ENCODE measurements at places on chromosomes 2 and 18. TPM values are rescaled to one million over a fixed set of nuclear protein-coding genes. Genes with fewer than 3 reads are reported as not detected.

- no peak for DNase-seq
These were observed 67.2 kb downstream of the VIL1 start for GRCh38 chr2:218485986-218486667.

GRCh38 chr2:86102157-86102556 is 3.5 kb downstream of the POLR1A start:
- no peak for DNase-seq

Gene NEUROD1
- not detected for total RNA-seq

Gene HSPE1
- total RNA-seq: 56.2 TPM

- no peak for DNase-seq
These were observed 3.4 kb downstream of the TFPI start for GRCh38 chr2:187550857-187551256.

- DNase-seq: no peak
These were observed 16.6 kb downstream of the TRAF3IP1 start for GRCh38 chr2:238336793-238337444.

DNA sequence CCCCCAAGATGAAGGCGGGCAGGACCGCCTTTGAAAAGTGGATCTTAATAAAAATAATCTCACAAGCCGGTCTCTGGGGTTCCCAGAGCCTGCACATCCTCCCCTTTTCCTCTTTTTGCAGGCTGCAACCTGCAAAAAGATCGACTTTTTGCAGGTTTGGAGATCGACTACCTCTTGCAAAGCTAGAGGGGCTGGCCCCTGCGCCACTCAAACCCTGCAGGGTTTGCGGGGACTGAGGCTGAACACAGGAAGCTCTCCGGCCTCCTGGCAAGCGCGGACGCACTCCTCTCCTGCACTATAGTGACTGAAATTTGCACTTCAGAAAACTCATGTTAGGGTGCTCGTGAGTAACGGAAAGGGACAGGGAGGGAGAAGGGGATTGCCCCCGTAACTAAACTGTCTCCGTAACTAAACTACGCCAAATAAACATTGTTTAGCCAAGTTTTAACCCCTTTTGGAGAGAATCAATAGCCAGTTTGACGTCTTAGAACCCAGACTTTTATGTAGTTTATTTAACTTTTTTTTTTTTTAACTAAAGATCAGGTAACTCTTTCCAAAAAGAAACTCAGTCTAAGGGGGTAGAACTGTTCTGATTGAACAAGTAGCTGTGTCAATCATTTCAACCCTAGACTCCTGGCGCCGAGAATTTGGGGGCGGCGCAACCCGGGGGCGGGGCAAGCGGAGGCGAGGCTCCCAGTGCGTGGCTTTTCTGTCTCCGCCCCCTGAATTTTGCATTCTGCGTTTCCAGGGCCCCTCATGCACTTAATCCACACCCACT is 2.5 kb downstream of the IGFBP5 start:
- DNase-seq: peak; percentile 65

- no peak for DNase-seq
These were observed 190.7 kb upstream of the CXCR4 start for GRCh38 chr2:136308611-136309010.

DNA sequence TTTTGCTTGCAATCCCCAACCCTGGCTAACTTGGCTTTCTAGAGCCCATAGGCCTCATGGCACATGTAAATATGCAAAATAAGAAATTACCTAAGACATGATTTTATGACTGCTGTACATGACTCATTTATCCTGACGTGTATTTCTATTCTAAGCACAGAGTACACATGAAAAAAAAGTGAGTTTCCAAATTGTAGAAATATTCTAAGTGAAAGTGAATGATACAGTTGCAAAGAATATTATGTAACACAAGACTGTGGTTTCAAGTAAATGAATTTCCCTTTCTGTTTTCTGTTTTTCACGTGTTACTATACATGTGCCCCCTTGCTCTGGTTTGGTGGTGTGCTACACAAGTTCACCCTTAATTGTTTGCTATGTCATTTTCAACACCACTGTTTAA is 162.4 kb downstream of the LRP1B start:
- no peak for DNase-seq

DNA sequence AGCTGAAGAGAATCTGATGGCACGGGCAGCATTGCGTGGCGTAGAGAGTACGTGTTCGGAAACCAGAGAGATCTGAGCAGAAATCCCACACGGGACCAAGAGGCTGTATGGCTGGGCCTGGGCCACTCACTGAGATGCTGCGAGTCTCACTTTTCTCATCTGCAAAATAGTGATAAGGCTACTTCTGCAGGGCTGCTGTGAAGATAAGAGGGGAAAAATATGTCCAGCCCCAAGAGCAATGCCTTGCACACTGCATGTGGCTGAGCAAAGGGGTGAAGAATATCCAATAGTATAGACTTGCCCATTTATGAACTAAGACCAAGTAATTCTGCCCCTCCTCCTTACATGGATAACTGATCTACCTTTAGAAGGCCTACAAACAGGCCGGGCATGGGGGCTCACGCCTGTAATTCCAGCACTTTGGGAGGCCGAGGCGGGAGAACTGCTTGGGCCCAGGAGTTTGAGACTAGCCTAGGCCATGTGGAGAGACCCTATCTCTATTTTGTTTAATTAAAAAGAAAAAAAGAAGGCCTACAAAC is 3.1 kb downstream of the FECH start:
- DNase-seq: no peak

- no peak for DNase-seq
These were observed 51.1 kb downstream of the COLEC12 start for GRCh38 chr18:449374-449773.

Gene NPPC
- not detected for total RNA-seq

DNA sequence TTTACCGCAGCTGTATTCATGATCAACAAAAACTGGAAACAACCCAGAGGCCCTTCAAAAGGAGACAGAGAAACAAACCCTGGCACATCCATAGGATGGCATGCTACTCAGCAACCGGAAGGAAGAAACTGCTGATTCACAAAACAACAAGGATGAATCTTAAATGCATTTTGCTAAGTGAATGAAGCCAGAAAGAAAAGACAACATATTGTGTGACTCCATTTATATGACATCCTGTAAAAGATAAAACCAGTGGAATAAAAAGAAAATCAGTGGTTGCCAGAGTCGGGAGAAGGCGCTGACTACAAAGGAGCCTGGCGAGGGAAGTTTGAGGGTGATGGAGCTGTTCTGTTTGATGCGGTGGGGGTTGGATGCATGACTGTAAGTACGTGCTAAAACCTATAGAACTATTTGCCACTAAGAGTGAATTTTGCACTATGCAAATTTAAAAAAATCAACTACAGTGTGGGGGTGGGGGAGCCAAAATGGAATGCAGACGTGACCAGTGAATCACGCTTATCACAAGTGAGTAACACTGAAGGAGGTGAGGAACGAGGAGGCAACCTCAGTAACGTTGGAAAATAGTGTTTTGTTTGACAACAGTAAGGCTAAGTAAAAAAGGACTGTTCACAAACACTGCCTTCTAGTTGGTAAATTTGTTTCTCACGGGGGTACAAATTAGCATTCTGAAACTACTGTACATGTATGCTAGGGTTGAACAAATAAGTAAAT is 108.9 kb downstream of the INHBB start:
- DNase-seq: no peak

Gene ABCG5
- total RNA-seq: not detected

DNA sequence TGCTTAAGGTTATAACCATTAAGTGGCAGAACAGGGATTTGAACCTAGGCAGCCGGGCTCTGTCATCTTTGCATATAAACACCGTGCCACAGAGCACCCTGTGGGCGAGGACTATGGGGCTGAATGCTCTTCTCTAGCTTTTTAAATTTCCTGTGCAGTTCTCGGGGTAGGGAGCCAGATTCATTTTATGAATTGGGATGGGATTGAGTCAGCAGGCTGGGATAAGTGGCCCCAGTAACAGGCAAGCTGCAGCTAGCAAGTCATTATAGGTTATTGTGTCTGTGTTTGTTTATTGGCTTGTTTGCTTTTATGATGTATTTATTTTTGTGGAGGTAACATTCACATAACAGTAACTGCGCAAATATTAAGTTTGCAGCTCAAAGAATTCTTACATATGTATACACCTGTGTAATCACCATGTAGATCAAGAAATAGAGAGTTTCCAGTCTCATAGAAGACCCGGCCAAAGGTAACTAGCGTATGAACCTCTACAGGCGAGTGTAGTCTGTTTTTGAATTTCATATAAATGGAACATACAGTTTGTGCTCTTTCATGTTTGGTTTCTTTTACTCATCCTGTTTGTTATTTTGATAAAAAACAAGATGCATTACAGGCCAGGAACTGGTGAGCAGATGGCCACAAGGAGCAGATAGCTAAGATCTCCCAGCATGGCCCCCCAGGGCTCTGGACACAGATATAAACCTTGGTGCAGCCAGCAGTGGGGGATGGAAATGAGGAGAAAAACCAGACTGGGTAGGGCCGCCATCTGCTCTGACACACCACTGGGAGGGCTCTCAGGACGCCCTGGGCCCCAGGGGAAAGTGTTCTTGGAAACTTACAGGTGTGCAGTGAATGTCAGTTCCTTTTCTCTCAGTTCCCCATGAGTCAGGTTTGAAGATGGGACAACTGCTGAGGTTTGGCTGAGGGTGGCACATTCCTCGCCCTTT is 49.2 kb upstream of the GPR155 start:
- no peak for DNase-seq

Gene ZNF892
- 0.82 TPM for total RNA-seq

GRCh38 chr18:34738175-34738894 is 28.2 kb downstream of the DTNA start:
- no peak for DNase-seq

DNA sequence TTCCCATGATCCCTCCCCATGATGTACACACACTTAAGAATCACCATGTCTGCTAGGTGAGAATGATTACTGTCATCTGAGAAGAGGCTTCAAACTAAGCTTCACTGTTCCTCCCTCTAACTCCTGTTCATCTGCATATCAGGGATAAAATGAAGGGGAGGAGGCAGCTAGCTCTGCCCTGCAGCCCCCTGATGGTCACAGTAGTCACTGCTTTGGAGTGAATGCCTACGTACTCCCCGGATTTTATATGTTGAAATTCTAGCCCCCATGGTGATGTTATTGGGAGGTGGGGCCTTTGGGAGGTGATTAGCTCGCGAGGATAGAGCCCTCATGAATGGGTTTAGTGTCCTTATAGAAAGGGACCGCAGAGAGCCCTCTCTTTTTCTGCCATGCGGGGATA is 156.4 kb downstream of the NCKAP5 start:
- no peak for DNase-seq

- no peak for DNase-seq
These were observed 207.4 kb downstream of the CBLN2 start for GRCh38 chr18:72336786-72337185.

- DNase-seq: no peak
These were observed 128.5 kb downstream of the SPTBN1 start for GRCh38 chr2:54584598-54584997.

DNA sequence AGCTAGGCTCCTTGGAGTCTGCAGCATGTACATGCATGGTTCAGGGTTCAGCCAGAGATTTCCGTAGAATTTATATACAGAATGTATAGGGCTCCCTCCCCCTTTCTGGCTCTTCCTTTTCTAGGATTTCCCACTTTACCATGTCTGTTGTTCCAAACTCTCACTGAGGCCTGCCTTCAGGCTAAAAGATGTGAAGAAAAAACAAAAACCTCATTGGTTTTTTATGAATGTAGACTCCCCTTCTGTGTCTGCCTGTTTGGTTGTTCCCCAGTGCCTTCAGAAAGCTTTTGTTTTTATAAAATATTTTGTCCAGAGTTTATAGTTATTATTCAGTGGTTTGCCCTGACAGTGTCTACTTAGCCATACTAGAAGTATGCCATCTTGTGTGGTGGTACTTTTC is 3.6 kb downstream of the NDUFV2 start:
- DNase-seq: no peak

- no peak for DNase-seq
These were observed 50.5 kb downstream of the KCTD1 start for GRCh38 chr18:26497866-26498265.

DNA sequence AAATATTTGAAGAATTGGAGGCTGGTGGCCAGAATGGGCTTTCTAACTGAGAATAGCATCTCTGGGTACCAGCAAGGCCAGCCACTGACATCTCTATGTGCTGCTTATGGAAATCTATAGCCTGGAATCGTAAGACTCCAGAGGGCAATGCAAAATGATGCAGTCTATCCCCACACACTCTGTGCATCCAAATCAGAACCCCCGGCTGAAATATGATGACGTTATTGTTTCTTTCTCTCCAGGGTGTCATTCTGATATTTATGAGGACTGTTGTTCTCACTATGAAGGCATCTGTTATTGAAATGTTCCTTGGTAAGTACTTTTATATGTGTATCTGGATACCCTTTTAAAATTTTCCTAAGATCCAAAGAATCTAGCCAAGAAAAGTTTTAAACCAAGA is 19.6 kb downstream of the VIT start:
- no peak for DNase-seq

Gene MALL
- total RNA-seq: not detected

DNA sequence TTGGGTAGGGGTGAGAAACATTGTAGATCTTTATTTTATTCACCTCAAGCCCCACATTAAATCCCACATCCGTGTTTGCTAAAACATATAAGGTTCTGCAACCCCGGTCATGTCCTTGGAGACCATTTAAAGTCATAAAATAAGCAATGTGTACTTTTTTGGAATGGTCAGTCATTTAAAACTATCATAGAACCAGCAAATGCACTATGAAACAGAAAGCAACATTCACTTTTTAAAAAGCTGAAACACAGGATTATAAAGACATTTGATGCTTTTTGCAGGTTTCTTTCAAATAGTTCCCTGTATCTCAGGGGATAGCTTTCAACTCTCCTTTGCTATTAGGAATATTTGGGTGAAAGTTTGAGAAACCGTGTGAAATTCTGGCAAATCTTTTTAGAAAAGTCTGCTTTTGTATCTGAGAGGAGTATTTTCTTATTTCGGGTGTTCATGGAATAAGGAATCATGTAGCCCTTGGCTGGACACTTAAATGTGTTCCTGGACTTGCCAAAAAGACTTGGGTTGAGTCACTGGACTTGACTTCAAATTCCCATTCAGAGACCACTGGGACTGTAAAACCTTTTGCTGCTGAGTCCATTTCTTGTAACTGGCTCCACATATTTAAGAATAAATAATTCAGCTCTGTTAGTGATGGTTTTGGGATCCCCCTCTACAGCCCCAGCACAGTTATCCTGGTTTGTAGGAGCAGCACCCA is 5.9 kb upstream of the CETN1 start:
- DNase-seq: no peak

DNA sequence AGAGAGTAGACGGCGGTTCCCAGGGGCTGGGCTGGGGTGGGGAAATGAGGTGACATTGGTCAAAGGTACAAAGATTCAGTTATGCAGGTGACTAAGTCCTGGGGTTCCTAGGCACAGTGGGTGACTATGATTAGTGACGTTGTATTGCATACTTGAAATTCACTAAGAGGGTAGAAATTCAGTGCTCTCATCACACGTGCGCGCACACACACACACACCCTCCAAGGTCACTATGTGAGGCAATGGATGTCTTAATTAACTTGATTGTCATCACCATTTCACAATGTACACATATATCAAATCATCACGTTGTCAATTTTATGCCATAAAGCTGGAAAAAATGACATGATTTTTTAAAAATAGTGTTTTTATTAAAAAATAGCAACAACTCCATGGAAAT is 92.9 kb upstream of the ALKAL2 start:
- no peak for DNase-seq

Gene EN1
- total RNA-seq: not detected

GRCh38 chr2:128380961-128381938 is 62.6 kb upstream of the HS6ST1 start:
- no peak for DNase-seq

- no peak for DNase-seq
These were observed 31.1 kb upstream of the GMCL1 start for GRCh38 chr2:69798290-69798908.

All from CD4-positive, alpha-beta T cell (primary cell).